ENCODE measurements at places on chromosomes 11 and 22.

DNA sequence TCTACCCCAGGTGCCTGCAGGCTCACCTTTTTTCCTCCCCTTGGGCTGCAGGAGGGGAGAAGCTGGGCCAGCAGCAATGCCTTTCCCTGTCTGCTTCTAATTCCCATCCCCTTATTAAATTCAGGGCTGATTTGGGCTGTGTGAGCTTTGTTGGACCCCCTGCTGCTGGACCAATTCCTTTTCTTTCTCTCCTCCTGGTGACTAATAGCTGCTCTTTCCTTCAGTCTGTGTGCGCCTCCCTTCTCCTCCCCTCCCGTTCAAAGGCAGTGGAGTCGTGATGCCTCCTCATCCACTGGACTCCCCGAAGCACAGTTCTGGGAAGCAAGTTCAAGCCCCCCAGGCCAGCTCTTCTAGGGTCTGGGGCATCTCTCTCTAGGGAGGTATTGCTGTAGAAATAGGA, 567.9 kb upstream of the CADM1 start:
- DNase-seq = peak; percentile 57

DNA sequence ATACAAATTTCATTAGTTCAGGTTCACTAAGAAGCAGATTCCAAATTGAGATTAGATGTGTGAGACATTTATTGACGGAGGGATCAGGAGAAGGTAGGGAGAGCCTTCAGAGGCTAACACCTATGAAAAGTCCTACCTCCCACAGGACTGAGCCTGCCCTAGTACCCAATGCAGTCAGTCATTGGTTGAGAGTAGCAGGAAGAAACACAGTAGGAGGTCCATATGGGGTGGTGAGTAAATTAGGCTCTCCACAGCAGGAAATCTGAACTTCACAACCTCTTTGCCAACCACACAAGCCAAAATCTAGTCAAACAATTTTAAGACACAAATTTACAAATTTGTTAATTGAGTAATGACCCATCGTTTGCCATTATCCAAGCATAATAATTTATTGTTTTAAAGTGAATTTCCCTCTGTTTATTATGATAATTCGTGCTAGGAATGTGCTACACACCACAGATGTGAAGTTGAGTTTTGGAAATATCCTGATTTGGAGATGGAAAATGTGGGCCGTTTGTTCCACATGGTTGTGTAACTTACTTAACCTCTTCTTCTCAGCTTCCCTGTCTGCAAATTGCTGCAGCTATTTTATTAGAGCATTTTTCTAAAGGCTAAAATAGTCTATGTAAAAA, 542.1 kb downstream of the ETS1 start:
- DNase-seq = no peak

DNA sequence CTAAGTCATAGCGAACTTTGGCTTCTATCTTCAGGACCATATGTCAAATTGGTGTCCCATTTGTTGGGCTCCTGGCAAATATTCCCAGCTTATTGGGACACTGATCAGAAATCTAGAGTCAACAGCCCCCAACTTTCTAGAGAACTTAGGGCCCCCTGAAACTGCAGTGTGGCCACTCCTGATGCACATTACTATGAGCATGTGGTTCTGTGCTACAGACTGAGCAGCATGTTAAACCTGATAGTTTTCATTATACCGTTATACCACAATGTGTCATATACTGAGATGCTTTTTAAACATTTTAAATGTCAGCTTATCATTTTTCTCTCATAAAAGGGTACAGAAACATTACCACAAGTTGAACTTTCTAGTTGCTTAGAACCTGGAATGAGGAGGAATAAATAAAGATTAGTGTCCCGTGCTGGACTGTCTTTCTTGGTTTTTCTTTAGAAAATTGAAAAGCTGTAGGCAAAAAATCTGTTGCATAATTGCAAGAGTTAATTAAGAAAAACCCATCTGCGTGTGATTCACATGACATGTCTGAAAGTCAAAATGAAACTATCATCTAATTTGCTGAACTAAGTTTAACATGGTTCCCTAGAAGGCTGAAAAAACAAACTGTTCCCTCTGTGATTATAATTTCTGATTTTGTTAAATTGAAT, 16.4 kb upstream of the CTSC start:
- DNase-seq = no peak

DNA sequence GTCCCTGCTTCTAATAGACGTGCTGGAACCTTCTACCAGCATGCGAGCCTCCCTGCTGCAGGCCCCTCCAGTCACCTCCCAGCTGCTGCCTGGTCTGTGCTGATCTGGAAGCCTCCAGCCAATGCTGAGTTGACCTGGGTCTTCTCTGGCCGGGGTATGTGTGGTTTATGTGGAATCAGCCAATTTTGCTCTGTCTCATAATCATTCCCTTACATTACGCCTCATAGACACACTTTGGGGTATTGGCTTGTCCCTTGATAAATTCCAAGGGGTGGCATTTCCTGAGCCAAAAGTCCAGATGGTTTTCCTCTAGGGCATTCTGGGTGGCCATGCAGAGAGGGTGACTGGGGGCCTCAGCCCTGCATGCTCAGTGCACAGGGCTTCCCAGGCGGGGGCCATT, 8.3 kb upstream of the KMT5B start:
- DNase-seq = no peak

- DNase-seq = peak; percentile 91
Observed at GRCh38 chr22:29387921-29388758, at the start of gene AP1B1. AP1B1 (minus strand) TSS chr22:29388570; CDS start chr22:29367243, 21,327 bp downstream.

- DNase-seq = no peak
Observed at GRCh38 chr11:61774411-61774810, 18.0 kb downstream of the TMEM258 start.

DNA sequence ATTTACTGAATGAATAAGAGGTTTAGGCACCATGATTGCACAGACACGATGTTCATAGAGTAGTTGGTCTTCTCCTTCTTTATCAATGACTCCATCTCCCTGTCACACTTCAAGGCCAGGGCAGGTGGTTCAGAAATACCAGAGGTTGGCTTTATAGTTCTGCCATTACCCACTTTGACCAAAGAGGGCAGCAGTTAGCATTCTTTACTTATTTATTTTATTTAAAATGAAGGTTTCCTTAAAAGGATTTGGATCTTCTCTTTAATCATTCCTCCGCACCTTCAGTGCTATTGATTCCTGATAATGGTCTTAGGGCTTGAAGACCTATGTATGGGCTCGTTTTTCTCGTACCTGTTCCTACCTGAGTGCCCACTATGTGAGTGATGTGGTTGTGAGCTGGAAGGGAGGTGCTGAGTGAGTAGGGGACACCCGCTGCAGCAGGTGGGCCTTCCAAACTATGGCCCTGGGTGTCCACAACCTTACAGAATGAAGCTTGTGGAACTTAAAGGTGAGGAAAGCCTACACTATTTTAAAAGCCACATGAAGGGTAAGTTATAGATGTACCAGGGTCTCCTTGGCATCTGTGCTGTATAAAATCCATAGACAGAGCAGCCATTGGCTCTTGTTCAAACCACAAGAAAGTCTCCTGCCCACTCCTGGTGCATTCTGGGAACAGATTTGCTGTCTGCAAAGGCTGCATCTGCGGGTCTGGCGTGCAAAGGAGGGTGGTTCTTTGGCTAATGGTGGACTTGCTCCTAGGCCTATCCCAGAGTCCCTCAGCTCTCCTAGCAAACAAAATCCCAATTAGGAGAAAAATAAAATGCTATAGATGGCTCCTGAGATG, 35.0 kb downstream of the TIMP3 start:
- DNase-seq = no peak

DNA sequence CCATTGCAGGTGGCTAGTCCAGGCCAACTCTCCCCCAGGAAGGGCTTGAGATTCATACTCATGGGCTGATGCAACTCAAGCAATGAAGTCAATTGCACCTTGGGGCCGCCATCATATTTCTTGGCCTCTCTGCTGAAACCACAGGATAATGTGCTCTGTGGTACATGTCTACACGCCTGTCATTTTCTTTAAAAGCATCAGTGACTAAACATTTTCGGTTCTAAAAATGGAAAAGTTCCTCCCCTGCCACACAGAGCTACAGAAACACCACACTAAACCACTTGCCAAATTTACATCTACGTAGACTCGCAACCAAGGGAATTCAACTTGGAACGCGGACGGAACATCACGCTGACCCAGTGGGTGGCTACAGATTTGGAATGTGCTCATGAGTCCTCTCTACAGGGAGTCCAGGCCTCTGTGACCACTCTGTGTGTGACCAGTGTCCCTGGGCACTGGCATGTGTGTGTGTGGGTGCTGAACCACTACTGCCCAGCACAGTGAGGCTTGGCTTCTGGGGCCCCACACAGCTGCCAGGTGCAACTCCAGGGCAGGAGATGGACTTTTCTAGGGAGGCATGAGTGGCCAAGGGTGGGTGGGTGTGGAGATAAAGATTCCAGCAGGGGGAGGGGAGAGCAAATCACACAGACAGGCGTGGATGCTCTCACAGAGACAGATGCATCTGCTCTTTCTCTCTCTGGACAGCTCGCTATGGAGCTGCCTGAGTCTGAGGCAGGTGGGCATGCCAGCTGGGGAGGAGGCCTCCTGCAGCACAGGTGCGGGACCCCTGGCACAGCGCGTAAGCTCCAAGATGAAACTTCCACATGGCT, 261.9 kb downstream of the CTTN start:
- DNase-seq = no peak

DNA sequence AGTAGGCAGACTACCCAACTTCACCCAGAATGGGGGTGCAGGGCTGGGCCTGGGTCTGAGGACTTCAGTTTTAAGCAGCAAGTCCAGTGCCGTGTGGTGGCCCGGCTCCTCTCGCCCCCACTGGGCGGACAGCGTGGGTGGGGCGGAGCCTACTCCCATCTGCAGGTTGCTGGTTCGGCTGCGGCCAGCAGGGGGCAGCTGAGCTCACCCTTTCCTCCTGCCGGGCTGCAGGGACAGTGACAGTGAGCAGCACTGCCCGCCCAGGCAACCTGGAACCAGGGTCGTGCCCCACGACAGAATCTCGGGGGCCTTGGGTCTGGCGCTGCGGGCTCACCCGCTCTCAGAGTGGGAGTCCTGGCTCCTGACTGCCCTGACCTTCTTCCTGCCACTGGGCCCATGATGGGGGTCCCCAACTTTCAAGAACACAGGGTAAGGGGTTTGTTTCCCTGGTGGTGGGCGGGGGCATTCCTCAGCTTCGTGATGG, 6.2 kb upstream of the NEAT1 start:
- DNase-seq = peak; percentile 96

DNA sequence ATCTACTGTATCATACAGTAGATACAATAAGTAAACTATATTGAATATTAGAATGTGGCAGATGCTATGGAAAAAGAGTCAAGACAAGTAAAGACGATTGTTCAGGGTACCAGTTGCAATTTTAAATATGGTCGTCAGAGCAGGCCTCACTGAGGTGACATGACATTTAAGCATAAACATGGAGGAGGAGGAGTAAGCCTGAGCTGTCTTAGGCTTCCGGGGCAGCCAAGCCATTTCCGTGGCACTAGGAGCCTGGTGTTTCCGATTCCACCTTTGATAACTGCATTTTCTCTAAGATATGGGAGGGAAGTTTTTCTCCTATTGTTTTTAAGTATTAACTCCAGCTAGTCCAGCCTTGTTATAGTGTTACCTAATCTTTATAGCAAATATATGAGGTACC, 14.5 kb downstream of the PIK3IP1 start:
- DNase-seq = no peak

DNA sequence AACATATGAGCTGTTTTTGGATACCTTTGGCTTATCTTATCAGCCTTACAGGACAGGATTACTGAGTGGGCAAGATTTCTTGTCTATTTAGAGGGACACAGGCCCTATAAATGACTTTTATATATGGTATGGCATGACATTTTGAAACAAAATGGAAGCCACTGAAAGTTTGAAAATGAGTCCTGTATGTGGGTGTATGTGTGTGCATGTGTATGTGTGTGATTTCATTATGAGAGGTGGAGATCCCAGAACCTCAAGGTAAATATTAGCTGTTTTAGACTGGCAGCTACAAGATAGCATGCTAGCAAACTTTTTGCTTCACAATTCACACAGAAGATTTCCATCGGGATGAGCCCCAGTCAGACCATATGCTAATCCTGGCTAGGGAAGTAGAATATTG, 970.5 kb upstream of the CCDC90B start:
- no peak for DNase-seq

DNA sequence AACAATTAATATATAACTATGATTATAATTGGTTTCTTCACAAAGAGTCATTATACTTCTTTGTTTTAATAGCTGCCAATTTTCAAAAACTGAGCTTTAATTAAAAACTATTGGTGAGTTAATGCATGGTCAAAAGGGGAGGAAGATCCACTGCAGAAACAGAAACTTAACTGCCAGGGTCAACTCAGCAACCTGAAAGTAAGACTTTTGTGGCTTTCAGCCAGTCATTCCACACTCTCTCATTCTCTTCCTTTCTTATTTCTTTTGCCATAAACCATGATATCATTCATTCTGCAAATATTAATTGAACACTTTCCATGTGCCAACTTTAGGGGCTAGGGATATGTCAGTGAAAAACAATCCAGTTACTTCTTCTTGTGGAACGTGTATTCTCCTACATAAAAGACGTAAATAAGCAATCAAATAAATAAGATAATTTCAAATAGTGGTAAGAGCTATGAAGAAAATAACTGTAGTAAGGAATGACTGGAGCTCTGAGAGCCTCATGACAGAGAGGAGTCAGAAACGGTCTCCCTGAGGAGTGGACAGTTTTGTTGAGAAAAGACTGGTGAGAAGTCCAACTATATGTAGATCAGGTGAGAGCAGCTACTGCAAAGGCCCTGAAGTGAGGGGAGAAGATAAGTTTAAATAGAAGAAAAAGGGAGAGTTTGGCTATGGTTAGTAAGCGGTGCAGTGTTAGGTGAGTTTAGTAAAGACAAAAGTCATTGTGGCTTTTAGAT, 130.5 kb downstream of the GRIA4 start:
- no peak for DNase-seq

DNA sequence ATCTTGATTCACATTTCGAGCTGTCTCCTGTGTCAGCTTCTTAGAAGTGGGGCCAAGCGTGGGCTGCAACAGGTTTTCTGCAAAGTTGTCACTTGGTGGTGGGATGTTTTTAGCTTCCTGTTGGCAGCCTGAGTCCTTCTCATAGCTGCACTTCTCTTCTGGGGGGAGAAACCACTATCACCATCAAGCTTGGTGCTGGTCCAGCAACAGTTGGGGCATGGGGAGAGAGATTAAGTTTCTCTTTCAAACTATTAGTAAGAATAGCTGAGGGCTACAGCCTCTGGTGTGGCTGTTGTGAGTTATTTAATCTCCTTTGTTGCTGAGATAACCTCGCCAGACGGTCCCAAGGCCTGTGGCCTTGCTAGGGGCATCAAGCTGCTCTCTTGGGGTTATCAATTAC, 123.3 kb upstream of the CRYBB3 start:
- no peak for DNase-seq

DNA sequence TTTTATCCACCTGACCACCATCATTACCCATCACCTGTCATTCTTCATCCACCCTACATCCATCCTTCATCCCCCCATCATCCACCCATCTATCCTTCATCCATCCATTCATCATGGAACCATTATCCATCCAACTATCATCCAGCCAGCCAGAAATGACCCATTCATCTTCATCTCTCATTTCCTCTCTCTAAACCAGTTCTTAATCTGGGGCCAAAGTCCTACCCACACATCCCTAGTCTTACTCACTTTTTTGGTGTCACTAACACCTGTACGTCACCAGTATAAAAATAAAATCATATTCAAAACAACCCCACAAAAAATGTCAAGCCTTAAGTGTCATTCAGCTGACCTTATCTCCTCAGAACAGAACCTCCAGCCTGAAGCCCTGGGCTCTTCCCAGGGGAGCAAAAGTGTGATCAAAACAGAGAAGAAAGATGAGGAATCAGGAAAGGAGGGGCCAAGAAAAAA, 12.3 kb downstream of the SPI1 start:
- no peak for DNase-seq

Measured in retina (tissue), 1 donor.